ENCODE measurements at places on chromosomes 1 and 21.

GRCh38 chr21:39483917-39484316, 32.1 kb downstream of the SH3BGR start:
- no peak for DNase-seq

DNA sequence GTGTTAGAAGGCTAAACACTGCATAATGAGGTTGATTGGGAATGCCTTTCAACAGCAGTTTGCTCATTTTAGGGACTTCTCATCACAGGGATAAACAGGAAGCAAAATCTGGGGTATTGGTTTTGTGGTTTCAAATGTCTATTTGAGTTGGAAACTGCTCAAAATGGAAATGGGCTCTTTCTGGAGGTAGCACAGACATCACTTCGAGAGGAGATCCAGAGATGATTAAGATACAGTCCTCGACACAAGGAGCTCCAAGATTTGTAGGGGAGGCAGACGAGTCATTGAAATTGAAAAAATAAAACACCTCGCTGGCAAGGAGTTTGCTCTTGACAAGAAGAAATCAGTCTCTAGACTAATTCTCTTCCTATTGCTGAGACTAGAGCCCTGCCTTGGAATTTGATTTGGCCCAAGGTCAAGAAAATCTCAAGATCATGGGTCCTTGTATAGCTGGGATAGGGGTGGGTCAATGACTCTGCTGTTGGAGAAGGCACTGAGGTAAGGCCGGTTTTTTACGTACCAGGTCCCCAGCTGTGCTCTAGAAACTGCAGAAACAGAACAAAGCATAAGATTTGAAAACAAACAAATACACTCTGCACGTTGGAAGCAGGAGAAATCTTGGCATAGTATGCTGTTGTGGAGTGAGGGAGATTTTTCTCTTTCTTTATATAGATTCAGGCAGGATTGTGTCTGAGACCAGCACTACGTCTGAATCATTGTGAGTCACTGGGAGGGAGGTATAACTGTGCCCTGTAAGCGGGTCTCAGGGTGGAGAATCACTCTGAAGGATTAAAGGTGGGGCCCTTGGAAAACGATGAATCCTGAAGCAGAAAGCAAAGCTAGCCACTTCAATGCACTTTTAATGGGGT, 17.7 kb upstream of the KLHDC8A start:
- no peak for DNase-seq

- DNase-seq: no peak
Measured at GRCh38 chr1:108824051-108824450, 32.8 kb downstream of the AKNAD1 start.

DNA sequence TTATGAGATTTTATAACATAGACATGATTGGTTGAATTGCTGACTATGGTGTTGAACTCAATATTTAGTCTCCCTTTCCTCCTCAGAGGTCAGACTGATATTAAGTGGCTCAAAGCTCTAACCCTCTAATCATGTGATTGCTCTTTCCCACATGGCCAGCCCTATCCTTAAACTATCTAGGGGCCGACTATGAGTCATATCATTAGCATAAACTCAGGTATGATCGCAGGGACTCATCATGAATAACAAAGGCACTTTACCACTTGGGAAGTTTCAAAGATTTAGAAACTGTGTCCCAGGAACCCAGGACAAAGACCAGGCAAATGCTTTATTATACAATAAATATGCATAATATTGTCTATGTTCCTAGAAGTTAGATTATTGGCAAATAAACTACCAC, 894.6 kb upstream of the NEGR1 start:
- DNase-seq: no peak

DNA sequence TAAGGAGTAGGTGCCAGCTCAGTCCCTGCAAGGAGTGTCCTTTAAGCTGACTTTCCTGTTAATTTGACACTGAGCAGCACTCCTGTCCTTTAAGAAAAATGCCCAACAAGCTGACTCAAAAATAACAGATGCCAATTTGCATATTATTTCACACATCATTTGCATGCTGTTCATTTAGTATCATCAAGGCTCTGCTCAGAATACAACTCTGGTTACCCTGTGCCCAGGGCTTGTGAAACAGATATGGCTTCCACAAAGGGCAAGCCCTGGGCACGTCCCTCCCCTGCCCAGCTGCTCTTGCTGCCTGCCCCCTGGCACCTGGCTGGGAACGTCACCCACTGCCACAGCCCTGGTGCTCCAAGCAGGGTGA, 10.3 kb downstream of the KCNN3 start:
- no peak for DNase-seq

Measured in HepG2 (cell line).